ENCODE measurements at places on chromosomes 11 and 22.
A peak's percentile ranks its signal among the peaks of the same experiment; 100 is the strongest.

GRCh38 chr11:65226103-65226442 lies 35.7 kb upstream of the POLA2 start:
- no peak for DNase-seq

- no peak for DNase-seq
These were observed 12.7 kb downstream of the TMEM45B start for GRCh38 chr11:129828301-129828836.

DNA sequence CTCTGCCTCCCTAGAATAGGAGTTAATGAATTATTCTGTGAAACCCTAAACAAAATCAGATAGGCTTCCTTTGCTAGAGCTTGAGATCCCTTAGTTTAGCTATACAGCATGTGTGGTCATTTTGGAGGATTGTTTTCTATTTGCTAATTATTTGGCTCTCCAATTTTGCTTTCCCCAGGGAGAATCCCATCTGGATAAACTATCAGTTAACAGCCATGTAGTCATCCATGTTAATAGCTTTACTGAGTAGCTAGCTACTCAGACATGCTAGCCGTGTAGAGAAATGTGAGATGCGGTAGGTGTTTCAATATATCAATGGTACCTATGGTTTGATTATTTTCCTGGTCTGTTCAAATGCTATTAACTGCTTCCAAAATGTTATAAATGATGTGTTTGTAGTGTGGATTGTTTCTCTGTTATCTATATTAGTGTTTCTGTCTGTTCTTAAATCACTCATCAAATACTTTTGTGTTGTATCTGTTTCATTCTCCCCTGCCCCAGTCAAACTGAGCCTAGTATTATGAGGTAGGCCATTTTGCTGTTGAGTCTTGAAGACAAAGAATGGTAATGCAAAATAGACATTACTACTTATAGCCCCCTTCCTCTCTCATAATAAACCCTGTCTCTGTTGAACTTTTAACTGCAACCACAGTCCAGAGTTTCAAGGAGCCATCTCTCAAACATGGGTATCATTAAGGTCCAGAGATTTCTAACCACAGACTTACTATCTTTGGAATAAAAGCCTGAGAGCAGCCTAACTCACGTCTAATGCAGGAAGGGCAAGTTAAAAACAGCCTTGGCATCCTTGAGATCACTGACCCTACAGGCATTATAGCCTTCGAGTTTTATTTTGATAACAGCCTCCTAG lies 56.1 kb upstream of the GRAMD1B start:
- no peak for DNase-seq

DNA sequence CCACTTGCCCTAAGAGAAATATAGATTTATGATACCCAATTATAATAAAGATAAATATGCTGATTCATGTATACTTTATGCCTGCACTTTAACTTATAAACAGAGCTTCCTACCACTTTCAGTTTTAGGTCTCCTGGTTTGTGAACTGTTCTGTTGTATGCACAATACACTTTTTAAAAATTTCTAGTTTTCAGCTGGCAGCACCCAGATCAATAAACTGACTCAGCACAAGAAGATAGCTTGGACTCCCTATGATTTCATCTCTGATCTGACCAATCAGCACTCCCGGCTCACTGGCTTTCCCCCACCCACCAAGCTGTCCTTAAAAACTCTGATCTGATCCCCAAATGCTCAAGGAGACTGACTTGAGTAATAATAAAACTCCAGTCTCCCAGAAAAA lies 33.5 kb upstream of the FAM181B start:
- DNase-seq, result no peak

DNA sequence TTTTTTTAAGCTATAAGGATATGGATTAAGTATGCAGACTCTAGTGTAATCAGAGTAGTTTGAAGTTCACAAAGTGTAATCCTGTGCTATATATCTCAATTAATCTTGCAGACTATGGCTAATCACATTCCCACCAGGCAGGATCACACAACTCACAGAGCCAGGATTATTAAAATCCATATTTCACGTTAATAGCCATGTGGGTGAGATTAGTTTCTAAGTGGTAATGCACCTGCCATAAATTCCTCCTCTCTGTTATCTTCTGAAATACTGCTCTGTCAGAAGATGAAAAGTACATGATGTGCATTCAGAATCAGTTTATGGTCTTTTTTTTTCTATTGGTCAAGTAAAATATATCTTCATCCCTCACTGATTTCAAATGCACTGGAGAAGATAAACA lies 686.1 kb downstream of the CNTN5 start:
- DNase-seq, result no peak

DNA sequence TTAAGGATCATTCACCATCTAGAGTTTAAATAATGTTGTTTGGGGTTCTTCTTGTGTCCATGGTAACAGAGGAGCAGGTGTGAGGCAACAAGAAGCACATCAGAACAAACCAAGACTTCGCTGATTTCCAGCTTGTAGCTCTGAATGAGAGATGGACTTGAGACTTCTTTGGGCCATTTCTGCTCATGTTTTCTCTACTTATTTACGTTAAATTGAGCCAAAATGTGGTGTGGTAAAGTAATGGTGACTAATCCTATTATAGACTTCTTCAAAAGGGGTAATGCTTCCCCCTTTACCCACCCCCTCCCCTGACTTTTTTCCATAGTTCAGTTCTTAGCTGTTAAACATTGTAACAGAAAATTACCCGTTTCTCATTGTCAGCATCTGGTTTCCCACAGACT lies 65.2 kb downstream of the CSTPP1 start:
- DNase-seq, result no peak

DNA sequence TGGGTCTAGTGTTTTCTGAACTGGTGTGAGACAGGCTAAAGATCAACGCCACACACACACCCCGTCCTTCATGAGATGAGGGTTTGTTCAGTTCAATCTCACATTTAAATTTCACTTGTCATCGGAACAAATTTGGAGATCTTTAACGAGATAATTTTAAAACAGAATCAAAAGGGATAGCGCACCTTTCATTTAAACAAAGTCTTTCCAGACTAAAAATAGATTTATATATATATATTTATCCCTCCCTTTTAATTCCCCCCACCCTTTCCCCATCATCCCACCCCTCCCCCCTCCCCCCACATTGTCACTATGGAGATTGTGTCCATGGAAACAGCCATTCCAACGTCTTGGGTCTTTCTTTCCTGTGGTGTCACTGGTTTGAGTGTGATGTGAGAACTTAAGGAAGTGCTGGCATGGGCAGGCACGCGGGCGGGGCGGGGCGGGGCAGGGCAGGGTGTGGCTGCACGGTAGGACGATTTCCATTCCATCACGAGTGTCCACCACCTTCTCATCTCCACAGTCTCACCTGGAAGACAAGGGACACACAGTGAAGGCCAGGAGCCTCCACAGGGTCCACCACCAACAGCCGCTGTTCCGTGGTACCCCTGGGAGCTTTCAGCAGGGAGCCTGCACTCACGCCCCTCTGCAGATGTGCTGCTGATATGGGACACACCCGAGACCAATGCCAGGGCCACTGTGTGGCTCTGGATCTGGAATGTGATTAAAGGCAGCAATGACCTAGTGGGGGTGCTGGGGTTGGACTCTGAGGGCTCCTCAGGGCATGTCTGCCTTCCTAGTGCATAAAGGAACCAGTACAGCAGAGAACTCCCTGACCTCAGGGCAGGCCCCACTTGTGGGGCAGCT lies 30.5 kb upstream of the CYP2D6 start:
- no peak for DNase-seq

- DNase-seq, result no peak
These were observed 1045.1 kb downstream of the TBC1D22A start for GRCh38 chr22:47807506-47807905.

DNA sequence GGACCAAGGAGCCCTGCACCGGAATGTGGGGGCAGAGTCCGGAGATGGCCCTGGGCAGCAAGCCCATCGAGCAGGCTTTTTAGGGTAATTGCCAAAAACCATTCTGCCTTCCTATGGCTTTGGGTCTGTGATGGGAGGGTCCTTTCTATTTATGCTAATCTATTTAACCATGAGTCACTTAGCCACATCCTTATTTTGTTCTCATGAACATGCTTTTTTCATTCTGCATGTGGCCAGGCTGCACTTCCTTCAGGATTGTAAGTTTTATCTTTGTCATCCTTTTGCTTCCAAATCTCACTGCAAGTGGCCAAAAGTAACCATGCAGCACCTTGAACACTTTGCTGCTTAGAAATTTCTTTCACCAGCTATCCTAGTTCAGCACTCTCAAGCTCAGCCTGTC lies 88.3 kb downstream of the EFCAB6 start:
- no peak for DNase-seq

- no peak for DNase-seq
These were observed 80.5 kb upstream of the WNT7B start for GRCh38 chr22:46057246-46058090.

GRCh38 chr22:44063462-44064371 lies 39.6 kb downstream of the PARVB start:
- no peak for DNase-seq

DNA sequence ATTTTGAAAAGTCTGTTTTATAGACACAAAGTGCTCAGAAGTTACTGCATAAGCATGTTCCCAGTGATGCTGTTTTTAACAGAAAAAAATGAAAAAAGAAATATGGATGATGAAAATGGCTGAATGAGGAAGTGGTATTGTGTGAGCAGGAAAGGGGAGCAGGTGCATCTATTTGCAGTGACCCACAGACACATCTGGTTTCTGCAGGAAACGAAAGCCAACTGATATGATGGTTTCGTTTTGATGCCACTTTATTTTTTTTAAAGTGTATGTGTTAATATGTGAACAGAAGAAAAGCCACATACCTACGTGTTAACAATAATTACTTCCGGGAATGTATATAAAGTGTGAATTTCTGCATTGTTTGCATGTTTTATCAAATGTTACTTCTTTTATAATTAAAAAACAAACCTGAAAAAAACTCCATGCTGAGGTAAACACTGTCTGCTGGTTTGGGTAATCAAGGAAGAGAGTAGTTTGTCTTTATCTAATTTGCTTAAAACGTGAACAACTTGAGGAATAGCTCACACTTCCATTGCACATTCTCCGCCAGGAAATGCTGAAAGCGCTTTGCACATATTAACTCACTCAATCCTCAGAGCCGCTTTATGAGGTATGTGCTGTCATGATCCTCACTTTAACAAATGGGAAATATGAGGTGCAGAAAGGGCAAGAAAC lies 1335.9 kb downstream of the TBC1D22A start:
- peak; percentile 73 for DNase-seq

GRCh38 chr11:86673055-86673843 lies 833 bp upstream of the ME3 start:
- no peak for DNase-seq

- DNase-seq, result no peak
These were observed 2.7 kb upstream of the RAG1 start for GRCh38 chr11:36565031-36565610.

- DNase-seq, result no peak
These were observed 47.2 kb downstream of the BUD13 start for GRCh38 chr11:116725434-116726221.

DNA sequence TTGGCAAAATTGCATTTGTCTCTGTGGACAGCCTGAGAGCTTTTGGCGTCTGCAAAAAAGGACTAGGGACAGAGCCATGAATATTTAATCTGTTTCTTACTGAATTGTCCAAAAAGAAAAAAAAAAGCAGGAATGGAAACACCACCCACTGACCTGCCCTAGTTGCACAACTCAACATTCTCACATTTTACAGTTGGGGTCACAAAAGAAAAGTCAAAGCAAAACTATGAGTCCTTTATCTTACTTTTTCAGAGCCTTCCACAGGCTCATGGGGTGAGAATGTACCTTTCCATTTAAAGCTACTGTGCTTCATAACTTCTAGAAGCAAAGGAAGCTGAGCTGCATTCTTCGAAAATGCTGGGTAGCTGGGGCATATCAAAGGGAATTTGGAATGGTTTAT lies 225.7 kb downstream of the FAM76B start:
- no peak for DNase-seq

DNA sequence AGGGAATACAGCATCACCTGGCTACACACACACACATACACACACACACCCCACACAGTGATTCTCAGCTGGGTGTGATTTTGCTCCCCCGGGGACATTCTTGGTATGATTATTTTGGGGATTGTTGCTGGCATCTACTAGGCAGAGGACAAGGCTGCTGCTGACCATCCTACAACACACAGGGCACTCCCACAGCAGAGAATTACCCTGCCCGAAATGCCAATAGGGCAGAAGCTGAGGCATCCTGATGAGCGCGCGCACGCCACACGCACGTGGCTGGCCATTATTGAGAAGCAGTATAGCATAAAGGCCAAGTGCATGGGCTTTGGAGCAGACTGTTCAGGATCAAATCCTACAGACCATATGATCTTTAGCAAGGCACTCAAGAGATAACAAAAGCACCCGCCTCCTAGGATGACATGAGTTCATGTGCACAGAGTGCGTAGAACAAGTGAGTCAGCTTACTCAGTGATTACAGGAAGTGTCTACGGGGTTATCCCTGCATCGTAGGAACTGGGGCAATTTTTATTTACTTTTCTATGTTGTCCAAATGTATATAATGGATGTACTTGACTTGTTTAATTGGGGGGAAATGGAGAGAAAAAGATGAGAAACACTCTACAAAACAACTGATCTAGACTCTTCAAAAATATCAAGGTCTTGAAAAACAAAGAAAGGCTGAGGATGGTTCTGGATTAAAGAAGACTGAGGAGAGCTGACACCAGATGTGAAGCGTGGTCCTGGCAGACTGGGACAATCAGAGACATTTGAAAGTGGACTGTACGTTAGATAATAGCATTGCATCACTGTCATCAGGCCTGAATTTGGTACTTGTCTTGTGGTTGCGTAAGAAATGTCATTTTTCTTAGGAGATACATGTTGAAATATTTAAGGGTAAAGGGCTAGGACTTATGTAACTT lies 7.2 kb upstream of the EHD1 start:
- DNase-seq, result peak; percentile 61

- peak; percentile 74 for DNase-seq
These were observed at the start of gene APOL3 for GRCh38 chr22:36160499-36160942. Gene APOL3 (minus strand): TSS chr22:36160755. CDS start chr22:36149055, 11,700 bp downstream.

DNA sequence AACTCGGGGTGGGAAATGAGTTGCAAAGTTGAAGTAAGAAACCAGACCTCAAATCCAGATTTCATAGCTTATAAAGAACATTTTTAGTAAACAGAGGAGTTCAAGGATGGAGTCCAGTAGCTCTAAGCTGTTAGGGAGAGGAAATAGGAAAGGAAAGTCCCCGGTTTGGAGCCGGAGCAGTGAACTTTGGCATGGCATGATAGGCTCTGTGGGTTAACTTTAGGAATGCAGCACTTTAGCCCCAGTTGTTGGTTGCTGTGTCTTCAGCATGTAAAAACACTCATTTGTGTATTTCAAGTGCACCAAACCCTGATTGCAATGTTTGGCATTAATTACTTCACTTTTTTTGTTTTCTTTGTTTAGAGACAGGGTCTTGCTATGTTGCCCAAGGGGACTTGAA lies 8.6 kb upstream of the PIK3IP1 start:
- DNase-seq, result no peak

- no peak for DNase-seq
These were observed 103.4 kb upstream of the OLFML1 start for GRCh38 chr11:7381937-7382336.

DNA sequence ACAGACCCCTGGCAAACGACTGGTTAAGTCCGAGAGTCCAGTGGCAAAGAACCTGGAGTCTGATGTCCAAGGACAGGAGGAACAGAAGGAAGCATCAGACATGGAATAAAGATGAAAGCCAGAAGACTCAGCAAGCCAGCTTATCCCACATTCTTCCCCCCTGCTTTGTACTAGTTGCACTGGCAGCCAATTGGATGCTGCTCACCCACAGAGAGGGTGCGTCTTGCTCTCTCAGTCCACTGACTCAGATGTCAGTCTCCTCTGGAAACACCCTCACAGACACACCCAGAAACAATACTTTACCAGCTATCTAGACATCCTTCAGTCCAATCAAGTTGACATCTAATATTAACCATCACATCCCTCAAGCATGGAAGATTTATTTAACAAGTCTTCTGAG lies 1265.8 kb upstream of the CNTN5 start:
- DNase-seq, result no peak

- DNase-seq, result no peak
These were observed 477 bp downstream of the ZBTB16 start for GRCh38 chr11:114059984-114060391.

Data from CD4-positive, alpha-beta T cell treated with Interleukin-21 for 1 hour (primary cell).